Activated CD4-positive, alpha-beta T cell treated with anti-CD3 and anti-CD28 coated beads, Interleukin-2, amount 10 ng/mL, durations not matched to agents 24 days and 14 days (primary cell): ENCODE measurements at places on chromosomes 2 and 18. TPM values are rescaled to one million over a fixed set of nuclear protein-coding genes. Genes with fewer than 3 reads are reported as not detected.

GRCh38 chr2:20179755-20180594 lies 45.0 kb downstream of the SDC1 start:
- no peak for DNase-seq

DNA sequence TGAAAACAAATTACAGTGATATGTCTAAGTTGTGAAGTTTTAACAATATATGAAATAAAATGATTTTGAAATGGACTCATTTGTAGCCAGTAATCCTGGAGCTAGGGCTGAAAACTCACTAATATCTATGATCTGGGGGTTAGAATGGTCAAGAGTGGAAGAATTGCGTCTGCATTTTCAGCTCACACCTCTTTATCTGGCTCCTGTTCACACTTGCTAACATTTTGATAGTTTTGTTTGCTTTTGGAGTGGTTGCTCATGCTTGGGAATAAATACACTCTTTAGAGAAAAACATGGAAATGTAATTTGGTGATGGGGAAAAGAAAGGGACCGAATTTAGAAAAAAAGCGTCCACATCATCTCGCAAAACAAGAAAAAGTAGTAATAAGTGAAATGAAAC lies 30.7 kb downstream of the UBE2F start:
- DNase-seq = no peak

- no peak for DNase-seq
These were observed 70.9 kb downstream of the TCF4 start for GRCh38 chr18:55517055-55517454.

The RBM43 gene
- total RNA-seq = 2.5 and 3.4 TPM in 2 replicates

The ERFE gene
- total RNA-seq = 0.24 and 0.37 TPM in 2 replicates
